Naive thymus-derived CD4-positive, alpha-beta T cell (primary cell): ENCODE measurements at places on chromosomes 7 and 10.

DNA sequence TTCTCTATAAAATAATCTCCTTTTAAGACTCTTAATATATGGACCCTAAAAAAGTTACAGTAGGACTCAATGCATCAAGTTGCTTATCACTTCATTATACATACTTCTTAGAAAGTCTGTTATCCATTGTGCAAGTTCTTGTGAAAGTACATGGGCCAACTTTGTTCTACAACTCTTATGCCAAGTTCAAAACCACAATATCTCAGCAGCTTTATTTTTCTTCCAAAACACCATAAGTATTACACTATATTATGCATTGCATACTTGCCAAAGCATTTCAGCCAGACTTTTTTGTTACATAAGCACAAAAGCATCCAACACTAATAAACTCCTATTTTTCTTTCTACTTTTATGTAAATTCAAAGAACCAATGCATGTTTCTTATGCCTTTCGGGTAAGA is 94.4 kb downstream of the AHR start:
- no peak for DNase-seq

DNA sequence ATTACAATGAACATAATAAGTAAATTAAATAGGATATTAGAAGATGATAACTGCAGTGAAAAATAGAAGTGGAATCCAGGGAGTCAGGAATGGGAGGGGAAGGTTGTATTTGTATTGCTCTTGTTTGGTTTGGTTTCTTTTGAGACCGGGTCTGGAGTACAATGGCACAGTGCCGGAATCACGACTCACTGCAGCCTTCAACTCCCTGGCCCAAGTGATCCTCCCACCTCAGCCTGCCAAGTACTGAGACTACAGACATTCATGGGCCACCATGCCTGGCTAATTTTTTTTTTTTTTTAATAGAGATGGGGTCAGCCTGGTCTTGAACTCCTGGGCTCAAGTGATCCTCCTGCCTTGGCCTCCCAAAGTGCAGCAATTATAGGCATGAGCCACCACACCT is 59.9 kb upstream of the LRRC4 start:
- DNase-seq, result no peak

DNA sequence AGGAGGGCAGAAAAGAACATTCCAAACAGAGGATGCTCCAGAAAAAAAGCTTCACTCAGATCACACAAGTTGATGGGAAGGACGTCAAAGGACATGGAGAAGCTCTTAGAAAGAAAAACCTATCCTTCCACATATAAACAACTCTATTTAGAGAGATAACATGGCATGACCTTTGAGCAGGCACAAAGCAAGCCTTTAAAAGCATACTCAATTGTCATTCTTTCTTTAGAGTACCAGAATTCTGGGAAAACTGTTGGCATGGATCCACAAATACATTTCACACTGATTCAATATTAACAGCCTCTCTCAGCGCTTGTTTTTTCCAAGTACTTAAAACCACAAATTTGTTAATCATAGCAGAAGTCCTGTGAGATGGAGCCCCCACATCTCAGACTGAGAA is 7.3 kb upstream of the ABLIM1 start:
- DNase-seq, result no peak

DNA sequence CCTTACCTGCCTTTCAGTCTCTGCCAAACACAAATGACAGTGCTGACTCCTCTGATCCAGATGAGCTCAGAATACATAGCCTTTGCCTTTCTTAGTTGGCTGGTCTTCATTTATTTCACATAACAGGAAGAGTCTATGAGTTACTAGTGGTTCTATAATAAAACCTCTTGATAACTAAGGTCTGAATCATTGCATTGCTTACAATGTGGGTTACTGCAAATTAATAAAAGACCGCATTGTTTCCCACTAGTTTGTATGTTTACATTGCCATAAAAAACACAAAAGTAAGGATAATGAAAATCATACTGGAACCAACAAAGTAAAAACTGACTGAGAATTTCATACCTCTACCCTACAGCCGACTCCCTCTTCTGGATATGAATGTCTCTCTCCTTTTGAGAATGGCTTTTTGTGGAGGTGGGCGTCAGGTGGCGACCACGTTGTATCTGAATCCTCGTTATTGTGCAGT is 62.0 kb upstream of the AKR1E2 start:
- no peak for DNase-seq

GRCh38 chr7:124679586-124680225 is 85.9 kb downstream of the GPR37 start:
- DNase-seq, result no peak

DNA sequence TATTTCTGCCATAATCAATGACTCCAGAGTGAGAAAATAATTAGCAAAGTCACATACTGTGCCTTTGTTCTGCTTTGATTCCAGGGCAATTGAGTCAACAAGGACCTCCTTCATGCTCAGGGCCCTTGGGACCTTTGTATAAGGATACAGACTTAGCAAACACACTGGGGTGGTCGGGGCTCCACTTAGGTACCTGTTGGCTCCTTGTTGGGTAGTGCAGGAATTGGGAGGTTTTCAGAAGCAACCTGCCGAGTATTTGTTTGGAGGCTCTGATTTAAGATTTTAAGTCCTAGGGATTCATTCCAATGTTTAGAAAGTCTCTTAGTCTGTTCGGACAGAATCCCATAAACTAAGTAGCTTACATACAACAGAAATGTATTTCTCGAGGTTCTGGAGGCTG is 3.0 kb downstream of the ADCK2 start:
- no peak for DNase-seq

- no peak for DNase-seq
Observed at GRCh38 chr10:24652381-24652957, 71.2 kb downstream of the ARHGAP21 start.

DNA sequence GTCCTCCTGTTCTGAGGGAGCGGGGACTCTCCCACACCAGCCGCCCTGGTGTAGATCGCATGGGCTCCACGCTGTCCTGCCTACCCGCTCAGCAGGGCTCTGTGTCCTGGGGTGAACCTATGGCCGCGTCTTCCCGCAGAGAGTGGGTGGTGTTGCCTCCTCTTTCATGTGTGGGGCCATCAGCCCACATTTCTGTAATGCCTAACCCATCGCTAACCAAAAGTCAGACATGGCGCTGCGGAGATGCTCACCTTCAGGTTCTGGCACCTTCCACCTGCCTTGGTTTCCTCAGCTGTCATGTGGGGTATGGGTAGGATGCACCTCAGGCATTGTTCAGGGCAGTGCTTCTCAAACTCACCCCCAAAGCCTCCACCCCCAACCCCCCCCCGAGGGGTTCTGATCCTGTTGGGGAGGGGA is 50.5 kb upstream of the CAMK2B start:
- DNase-seq, result no peak

DNA sequence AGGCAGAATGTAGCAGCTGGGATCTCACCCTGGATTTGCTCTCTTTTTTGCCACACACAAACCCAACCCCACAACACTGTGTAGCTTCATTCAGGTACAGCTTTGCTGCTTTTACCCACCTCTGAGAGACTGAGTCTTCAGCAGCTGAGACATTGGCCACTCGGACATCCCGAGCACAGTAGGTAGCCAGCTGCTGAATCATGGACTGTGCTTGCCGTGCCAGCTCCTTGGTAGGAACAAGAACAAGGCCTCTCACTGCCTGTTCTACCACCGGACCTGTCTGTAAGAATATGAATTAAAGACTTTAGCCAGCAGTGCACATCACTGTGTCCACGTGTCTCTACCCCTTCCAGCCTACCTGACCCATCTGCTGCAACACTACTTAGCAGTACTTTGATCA is 937 bp downstream of the DDX56 start:
- no peak for DNase-seq

DNA sequence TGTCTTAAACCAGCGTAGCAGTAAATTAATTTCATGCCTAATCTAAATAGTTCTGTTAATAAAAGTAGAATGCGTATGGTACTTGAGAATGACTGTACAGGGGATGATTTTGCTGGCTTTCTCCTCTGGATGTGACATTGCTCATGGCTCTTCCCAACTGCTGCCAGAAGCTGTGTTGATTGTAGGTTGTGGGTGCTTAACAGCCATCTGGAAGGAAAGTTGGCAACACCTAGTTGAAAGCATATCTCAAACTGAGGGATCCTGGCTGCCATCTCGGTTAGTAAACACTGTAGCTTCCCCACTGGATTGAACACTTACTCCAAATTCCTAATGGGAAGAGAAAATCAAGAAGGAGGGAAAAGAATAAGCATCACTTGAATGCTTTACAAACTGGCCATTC is 130.9 kb downstream of the NXPH1 start:
- DNase-seq, result no peak

GRCh38 chr10:3452173-3452626 is 279.6 kb upstream of the PITRM1 start:
- peak; percentile 56 for DNase-seq

DNA sequence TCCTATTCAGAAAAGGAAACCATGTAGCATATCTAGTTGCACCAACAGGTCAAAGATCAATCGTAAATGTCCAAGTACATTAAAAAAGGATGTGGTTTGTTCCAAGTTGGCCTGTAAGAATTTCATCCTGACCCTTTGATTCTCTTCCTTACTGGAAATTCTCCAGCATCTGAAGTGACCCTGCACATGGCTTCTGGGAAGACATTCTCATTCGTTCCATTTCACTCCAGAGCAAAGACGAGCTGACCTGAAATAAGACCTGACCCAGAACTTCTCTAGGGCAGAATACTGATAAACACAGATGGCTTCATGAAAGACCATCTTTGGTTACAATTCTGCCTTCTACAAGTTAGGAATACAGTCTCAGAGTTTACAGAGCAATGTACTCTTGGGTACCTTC is 39.8 kb downstream of the ASB4 start:
- DNase-seq, result no peak

DNA sequence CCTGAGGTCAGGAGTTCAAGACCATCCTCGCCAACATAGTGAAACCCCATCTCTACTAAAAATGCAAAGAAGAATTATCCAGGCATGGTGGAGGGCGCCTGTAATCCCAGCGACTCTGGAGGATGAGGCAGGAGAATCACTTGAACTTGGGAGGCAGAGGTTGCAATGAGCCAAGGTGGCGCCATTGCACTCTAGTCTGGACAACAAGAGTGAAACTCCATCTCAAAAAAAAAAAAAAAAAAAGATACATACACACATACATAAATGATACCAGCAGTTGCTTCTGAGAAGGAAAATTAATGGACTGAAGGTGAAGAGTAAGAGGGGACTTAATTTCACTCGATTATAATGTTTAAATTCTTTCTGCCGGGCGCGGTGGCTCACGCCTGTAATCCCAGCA is 40.2 kb upstream of the PAX2 start:
- DNase-seq, result no peak

GRCh38 chr10:119252051-119252465 is 44.7 kb downstream of the GRK5 start:
- DNase-seq, result no peak

GRCh38 chr7:1569016-1569415 is 816 bp downstream of the PSMG3 start:
- no peak for DNase-seq

DNA sequence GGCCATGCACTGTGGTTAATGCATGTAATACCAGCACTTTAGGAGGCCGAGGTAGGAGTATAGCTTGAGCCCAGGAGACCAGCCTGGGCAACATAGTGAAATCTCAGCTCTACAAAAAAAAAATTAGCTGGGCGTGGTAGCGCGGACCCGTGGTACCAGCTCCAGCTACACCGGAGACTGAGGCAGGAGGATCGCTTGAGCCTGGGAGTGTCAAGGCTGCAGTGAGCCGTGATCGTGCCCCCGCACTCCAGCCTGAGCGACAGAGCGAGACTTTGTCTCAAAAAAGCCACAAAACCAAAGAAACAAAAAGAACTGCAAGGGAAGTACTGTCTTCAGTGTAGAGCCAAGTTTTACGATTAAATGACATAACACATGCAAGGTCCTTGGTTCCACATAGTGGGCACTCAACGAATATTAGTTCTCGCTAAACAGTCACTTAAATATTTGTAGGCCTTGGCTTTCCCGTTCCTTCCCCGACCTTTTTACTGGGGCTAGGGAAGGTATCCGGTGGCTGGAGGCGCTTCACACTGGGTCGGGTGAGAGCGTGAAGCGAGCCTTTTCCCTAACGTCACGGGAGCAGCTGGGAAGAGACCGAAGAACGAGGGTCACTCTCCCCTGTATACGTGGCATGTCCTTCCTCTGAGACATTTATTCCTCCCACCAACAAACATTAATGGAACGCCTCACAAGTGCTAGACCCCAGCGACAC is 993 bp upstream of the SND1 start:
- DNase-seq, result peak; percentile 17

DNA sequence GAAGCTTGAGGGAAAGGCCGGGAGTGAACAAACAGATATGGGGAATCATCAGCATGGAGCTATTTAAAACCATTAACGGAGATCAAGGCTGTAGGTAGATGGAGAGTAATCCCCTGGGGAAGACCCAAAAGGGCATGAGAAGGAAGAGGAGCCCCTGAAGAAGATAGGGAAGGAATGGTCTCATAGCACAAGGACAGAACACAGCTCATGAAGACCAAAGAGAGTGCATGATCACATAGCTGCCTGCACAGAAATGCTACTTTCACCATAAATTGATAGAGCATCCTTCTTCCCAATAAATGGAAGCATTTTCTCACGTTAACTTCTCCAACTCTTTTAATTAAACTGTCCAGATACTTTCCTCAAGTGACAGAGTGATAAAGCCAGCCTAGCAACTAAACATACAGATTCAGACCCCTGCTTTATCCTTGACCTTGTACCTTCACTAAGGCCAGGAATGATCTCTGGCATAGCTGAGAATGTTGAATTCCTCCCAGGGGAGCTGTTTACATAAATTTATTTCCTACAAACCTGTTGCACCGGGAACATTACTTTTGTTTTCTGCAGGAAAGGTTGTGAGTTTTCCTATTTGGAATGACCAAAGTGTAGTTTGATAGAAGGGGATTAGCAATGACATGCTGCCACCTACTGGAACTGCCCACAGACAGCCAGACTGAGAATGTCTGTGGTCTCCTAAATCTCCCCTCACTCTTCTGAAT is 110.8 kb upstream of the LRGUK start:
- DNase-seq, result no peak

GRCh38 chr10:124614003-124614659 is 130.0 kb downstream of the FAM53B start:
- no peak for DNase-seq
